ENCODE measurements at places on chromosomes 7 and 10.
A peak's percentile ranks its signal among the peaks of the same experiment; 100 is the strongest.

- DNase-seq: no peak
These were observed 15.5 kb upstream of the DNAJC12 start for GRCh38 chr10:67853512-67853911.

DNA sequence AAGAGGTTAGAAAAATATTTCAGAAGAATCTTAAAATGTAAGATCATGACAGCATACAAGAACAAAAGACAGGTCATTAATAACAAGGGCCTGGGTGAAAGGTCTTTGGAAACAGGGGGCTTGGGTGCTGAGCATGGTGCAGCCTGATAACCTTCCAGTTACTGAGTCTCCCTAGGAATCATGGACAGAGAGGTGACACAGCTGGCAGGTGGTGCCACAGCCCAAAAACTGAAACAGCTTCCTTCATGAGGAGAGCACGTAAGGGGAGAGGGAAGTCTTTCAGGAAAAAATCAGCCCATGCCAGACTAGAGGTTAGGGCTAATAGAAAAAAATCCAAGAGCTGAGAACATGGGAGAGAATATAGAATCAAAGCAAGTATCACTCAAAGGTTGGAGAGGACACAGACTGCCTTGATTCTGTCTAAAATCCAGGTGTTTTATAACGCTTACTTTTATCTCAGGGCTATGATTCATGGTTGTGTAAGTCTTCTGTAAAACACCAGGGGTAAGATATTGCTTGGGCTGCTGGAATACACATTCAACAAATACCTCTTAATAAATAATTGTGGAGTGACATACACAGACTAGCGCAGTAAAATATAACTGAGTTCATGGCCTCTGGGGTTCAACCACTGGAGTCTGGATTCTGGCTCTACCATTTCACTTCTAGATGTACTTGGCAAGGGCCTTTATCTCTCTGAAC lies 88.1 kb downstream of the SEMA3C start:
- no peak for DNase-seq

DNA sequence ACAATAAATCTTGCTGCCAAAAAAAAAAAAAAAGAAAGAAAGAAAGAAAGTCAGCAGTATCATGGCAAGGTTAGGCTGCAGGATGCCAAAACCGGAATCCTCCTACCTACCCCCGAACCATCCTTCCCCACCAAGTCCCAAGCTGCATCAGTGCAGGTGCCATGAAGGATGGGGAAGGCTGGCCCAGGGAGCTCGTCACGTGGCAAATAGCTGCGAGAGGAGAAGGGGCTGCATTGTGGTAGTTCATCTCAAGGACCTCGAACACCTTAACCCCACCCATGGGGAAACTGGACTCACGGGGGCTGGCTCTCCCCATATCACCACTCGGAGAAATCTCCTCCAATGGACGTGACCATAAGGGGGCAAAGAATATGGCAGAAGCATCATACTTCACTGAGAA lies 86.2 kb downstream of the TACC2 start:
- DNase-seq: no peak

GRCh38 chr7:37405603-37406122 lies 43.0 kb downstream of the ELMO1 start:
- DNase-seq: no peak

- DNase-seq: no peak
These were observed 76.8 kb downstream of the MKI67 start for GRCh38 chr10:128049226-128050120.

DNA sequence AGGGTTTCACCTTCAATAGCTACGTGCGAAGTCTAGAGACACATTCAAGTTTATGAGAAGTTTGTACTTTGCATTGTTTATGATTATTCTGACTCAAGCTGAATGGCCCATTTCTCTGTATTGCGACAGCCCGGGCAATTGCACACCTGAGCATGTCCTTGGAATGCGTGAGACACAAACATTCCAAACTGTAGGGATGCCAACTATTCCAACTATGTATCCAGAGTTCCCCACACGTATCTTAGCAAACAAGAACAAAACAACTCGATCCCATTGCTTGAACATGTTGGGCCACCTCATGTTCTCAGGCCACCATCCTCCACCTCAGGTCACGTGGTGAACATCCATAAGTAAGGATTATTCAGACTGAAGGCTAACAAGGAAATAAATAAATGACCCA lies 51.4 kb upstream of the EGFR start:
- DNase-seq: no peak

DNA sequence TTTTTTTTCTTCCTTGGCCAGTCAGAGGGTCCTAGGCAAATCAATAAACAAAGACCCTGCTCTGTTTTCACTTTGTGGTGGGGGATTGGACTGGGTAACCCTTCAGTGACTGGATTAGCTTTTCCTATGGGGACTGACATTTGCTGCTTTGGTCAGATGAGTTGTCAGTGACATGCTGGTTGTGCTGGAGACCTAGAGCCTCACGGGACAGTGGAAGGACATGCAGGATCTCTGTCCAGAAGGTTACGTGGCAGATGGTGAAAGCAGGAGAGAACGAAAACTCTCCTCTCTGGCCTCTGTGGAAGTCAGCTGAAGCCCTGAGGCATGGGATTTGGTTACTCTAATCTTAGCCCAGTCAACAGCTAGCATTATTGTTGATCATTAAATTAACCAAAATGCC lies 90.0 kb upstream of the BMPER start:
- no peak for DNase-seq

- no peak for DNase-seq
These were observed 259.7 kb upstream of the HABP2 start for GRCh38 chr10:113293167-113293566.

GRCh38 chr7:88116235-88116795 lies 103.5 kb downstream of the SRI start:
- no peak for DNase-seq

- DNase-seq: no peak
These were observed 14.9 kb downstream of the INTS1 start for GRCh38 chr7:1489336-1489735.

DNA sequence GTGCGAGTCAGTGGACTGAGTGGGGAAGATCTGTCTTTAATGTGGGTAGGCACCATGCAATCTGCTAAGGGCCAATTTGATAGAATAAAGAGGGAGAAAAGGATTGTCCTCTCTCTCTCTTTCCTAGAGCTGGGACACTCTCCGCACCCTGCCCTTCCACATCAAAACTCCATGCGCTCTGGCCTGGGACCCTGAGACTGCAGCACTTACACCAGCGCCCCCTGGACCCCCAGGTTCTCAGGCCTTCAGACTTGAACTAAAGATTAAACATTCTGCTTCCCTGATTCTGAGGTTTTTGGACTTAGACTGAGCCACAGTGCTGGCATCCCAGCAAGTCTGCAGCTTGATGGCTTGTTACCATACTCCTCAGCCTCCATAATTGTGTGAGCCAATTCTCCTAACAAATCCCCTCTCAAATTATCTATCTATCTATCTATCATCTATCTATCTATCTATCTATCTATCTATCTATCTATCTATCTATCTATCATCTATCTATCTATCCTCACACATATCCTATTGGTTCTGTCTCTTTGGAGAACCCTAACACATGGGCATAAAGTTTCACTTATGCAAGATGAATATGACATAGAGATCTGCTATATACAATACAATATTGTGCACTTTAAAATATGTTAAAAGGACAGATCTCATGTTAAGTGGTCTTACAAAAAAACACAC lies 22.4 kb upstream of the OR2A5 start:
- DNase-seq: no peak

GRCh38 chr7:30913821-30914515 lies 2.3 kb downstream of the AQP1 start:
- no peak for DNase-seq

GRCh38 chr7:77247206-77247850 lies 47.7 kb upstream of the FGL2 start:
- DNase-seq: peak; percentile 67

DNA sequence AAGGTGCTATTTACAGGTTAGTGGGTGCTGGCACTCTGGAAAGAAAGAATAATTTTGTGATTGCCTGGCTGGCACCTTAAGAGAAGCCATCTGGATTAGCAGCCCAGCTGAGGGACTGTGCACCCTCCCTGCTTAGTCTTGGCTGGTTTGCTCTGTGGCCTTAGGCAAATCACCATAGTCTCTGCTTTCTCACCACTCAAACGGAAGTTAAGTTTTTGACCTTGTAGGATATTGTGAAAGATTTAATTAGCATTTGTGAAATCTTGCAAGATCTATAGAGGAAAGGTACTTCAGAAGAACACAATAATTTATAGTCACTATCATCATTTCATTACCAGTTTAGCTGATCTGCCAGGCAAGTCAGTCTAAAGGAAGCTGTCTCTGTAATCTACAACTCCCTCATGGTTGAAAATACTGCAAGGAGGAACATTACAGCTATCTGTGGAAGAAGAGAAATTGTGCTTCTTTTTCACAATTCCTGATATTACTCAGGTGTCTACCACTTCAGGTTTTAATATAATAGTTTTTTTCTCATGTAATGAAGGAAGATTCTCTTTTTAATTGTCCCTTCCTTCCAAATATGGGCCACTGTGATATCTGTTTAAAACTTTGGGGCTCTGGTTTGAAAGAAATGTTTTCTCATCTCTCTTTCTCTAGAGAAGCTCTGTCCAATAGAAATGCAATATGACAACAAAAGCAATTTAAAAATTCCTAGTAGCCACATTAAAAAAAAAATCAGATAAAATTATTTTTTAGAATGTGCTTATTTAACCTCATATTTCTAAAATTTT lies 219.6 kb downstream of the PTEN start:
- no peak for DNase-seq

DNA sequence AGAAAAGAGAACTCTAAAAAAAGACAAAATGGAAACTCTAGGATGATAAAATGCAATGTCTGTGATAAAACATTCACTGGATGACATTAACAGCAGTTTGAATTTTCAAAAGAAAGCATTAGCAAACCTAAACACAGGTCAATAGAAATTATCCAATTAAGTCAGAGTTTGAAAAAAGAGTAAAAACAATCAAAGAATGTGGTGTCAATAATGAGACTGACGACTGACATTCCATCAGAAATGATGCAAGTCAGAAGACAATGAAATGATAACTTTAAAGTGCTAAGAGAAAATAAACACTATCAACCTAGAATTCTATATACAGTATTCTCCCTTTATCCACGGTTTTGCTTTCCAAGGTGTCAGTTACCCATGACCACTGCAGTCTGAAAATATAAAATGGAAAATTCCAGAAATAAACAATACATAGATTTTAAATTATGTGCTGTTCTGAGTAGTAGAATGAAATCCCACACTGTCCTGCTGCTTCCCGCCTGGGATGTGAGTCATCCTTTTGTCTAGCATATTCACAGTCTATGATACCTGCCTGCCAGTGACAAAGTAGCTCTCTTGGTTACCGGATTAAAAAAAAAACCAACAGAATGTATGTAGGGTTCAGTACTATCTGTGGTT lies 38.3 kb upstream of the SFMBT2 start:
- DNase-seq: no peak

DNA sequence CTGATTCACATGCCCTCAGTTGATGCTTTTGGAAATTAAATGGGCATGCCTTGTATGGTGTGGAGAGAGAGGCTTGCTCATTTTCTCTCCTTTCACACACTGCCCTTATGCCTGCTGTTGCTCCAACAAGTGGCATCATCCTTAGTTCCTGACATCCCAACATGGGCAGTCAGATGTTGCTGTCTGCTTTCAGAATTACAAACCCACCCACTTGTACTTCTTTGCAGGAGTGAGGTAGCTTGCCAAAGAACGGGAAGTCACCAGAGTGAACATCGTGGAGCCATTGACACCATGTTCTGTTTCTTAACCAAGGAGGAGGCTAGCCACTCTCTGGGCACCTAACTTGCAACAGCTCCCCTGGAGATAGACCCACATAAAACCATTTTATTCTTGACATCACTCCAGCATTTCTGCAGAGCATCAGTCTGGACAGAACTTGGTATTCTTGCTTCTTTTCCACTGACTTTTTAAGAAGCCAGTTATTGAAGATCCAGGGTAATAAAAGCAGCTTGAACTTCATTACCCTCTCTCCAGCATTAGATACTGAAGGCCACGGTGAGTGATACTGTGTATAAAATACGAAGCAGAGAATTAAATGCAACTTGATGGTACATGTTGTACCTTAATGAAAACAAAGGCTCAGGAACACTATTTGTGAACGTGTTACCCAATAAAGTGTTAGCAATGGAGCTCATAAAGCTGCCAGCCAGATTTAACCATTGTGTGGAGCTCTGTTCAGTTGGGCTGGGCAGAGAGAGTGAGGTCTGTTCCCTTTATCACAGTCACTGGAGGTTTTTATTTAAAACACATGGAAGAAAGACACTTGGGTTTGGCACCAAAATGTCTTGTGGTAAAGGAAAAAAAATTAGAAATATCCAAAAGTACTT lies 195.8 kb upstream of the HABP2 start:
- no peak for DNase-seq

DNA sequence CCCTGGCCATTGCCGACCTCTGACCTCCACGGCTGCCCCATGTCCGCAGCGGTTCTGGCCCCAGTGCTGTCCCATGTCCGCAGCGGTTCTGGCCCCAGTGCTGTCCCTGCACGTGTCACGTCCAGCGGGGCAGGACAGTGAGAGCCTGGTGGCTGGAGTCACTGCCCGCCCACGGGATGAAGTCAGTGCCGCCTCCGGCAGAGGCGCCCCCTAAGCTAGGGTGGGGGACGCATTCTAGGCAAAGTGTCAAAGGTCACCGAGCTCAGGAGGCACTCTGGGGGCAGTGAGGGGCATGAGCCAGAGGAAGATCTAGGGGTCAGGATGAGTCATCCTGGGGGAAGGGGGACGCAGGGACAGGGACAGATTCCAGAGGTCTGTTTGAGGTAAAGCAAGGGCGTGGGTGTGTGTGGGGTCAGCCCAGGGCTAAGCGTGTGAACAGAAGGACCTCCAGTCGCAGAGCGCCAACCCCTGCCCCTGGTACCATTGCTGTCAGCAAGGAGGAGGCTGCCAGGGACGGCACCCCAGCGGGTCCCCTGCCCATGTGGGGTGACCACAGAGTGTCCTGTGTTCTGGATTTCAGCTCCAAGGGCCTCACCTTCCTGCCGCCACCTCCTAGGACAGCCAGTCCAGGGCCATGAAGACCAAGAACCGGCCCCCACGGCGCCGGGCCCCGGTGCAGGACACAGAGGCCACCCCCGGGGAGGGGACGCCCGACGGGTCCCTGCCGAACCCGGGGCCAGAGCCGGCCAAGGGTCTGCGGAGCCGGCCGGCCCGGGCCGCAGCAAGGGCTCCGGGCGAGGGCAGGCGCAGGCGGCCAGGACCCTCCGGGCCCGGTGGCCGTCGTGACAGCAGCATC lies 665 bp downstream of the BHLHA15 start:
- DNase-seq: no peak

DNA sequence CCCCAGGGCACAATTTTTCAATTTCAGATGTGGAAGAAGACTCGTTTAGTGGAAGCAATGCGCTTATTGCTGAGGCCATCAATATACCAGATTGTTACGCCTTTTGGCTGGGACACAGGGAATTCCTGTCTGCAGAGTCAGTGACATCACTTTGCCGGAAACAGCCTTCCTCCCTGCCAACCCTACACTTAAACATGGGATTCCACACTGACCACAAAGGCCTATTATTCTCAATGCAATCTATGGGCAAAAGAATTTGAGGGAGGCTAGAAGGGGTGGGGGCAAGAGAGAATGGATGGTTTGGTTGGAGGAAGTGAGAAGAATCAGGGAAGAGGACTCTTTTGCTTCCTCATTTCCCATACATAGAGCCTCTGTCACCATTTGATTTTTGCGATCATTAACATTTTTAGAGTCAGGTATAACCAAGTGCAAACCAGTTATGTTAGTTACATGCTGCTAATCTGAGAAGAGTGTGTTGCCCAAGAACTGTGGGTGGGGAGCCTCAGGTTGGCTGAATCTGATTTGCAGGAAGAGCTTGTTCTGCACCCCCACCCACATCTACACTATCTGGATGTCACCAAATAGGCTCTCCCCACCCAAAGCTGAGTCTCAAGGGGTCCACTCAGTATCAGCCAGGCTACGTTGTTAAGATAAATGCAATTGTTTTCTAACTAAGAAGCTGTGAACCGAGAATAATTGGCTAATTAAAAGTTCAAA lies 58.2 kb downstream of the ENTPD1 start:
- peak; percentile 11 for DNase-seq

Data from Ammon's horn (tissue), 1 donor.